ENCODE measurements at places on chromosomes 6 and 20.

GRCh38 chr6:63249875-63250482, 38.7 kb downstream of the FKBP1C start:
- no peak for DNase-seq

DNA sequence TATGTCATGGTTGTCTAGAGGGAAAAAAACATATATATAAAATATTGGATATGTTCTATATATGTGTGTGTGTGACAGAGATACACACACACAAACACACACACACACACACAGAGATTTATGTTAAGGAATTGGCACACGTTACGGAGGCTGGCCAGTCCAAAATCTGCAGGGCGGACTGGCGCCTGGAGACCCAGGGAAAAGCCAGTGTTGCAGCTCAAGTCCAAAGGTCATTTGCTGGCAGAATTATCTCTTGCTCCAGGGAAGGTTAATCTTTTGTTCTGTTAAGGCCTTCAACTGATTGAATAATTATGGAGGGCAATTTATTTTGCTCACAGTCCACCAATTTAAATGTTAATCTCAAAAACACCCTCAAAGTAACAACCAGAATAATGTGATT, 37.5 kb upstream of the PDE7B start:
- DNase-seq = no peak

DNA sequence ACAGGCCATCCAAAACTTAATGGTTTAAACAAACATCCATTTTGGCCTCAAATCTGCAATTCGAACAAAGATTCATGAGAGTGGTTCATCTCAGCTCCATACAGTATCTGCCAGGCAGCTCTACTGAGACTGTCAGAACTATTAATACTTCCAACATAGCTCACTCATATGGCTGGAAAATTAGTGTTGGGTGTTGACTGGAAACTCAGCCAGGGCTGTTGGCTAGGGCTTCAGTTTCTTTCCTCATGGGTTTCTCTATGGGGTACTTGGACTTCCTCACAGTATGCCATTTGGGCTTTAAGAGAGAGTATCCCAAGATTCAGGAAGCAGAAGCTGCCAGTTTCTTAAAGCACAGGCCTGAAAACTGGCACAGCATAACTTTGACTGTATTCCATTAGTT, 240.3 kb downstream of the TPBG start:
- no peak for DNase-seq

DNA sequence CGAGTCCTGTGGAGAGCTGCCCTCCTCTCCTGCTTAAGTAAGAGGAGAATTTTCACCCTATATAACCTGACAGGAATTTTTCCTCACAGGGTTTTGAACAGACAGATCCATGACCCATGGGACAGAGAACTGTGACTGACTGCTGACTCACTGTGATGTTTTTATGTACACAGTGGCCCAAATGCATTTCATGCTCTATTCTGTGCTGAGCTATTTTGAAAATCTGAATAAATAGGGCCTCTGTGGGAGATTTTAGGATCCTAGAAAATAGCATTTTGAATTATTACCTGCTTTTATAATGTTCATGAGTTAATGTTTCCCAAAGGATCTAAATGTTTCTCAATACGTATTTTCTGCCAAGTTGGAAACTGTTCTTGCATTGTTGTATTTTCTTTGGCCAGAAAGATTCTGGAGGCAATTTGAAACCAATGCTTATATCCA, 577.4 kb downstream of the HTR1B start:
- no peak for DNase-seq
